ENCODE measurements at places on chromosomes 11 and 22.

- peak; percentile 67 for DNase-seq
Observed at GRCh38 chr11:71372693-71373657, 75.2 kb downstream of the DHCR7 start.

- DNase-seq = no peak
Observed at GRCh38 chr22:22928666-22929380, 41.2 kb downstream of the IGLL5 start.

- no peak for DNase-seq
Observed at GRCh38 chr11:10377183-10377582, 72.3 kb downstream of the ADM start.

GRCh38 chr11:64670975-64671374, 52.0 kb downstream of the NRXN2 start:
- no peak for DNase-seq

DNA sequence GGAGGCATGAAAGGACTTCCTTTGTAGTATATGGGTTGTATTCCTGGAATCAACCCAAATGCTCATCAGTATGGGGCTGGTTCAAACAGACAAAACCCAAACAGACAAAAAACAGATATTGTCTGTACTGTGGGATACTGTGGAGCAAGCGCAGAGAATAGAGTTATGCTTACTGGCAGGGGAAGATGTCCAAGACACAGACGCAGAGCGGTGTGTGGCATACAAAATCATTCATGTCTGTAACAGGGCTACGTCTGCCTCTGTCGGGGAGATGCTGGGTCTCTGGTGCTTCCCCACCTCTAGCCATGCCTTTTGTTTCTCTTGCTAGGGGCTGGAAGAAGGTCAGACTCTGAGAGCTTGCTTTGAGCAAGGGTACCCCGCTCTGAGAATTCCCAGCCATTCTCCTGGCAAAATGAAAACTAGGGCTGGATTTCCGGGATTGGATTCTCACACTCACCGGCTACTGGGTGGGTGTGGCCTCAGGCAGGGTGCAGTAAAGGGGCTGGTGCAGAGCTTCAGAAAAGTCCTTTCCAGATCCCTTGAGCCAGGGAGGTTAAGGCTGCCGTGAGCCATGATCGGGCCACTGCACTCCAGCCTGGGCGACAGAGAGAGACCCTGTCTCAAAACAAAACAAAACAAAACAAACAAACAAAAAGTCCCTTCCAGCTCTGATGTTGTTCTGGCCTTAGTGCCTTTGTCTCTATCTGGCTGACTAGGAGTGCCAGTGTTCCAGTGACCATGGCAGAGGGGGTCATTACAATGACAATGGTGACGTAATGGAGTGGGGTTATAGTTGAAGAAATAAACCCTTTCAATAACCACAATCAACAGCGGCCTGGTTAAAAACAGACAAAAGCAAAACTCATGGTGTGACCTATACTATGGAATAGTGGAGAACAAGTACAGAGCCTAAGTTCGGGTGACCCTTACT, 2.9 kb upstream of the ABCC8 start:
- peak; percentile 87 for DNase-seq

DNA sequence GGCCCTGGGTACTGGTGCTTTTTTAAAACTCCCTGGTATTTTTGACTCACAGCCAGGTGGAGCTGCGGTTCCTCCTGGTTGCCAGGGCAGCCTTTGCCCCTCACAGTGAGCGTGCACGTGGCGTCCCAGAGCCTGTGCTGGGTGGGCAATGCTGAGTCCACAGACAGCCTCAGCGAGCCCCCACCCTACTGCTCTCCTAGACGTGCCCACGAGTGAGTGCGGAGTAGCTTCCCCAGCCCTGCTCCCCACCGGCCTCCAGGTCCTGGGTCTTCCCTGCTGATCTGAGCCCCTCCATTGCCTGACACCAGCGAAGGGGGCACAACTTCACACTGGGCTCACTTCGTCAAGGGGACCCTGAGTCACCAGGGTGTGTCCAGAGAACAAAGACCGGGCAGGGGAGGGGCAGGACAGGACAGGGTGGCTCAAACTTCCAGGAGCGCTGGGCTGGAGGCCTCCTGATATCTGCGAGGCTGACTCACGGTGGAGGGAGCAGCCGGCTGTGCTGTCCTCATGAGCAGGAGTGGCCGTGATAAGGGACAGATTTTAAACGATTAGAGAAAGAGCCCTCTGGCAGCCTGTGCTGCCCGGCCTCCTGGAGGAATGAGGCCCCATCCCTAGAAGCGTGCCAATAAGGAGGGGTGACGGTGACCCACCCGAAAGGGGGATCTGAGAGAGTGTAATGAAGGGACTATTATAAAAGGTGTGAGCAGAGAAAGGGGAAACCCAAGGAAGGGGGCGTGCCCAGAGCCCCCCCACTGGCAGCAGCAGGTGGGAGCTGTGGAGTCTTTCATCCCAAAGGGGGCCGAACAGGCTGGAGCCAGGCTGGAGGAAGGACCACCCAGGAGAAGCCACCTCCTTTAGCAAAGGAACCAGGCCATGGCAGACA, 129.3 kb upstream of the FGF3 start:
- no peak for DNase-seq

DNA sequence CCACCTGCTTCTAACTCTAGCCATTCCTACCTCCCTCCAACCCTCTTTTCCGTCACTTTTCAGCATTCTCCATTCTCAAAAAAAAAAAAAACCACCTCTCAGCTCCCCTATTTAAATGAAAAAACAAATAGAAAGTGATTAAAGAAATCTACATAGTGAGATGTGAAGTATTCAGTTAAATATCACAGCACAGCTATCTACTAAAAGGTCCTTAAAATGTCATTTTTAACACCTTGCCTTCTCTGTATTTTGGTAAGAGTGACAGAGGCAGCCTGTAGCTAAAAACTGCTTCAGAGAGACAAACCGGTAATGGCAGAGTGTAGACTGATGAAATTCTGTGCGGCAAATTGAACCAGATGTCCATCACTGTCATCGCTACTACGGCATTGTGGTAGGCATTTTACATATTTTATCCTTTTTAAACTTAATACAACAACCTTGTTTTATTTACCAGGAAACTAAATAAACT, 346 bp upstream of the ALG9 start:
- DNase-seq = peak; percentile 53

DNA sequence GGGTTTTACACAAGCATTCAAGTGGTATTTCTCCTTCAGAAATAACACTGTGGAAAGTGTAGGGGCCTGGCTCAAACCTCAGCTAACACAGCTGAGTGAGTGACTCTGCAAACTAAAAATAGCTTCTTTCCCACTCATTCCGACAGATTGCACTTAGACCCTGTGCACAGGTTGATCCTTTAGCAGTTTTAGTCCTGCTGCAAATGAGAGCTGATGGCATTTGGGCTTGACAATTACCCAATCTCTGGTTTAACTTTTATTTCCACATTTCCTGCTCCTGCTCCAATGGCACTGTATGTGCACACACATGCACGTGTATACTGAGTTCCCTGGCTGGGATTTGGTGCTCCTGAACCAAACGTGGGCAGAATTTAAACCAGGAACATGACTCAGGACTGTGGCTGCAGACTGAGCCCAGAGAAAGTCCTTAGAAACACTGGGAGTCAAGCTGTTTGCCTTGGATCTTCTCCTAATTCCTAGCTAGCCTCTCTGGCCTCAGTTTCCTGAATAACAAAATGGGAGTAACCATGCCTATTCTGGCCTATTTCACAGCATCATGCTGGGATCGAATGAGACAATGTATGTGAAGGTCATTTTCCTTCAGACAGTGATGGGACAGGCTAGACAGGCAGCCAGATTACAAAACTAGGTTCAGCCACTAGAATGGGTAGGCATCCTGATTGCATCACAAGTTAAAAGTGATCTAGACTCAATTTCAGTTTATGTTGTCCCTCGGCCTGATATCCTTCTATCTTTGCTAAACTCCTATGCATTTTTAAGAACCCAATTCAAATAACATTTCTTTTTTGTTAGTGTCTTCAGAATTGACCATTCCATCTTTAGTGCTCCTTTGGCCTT, 58.2 kb downstream of the SERGEF start:
- peak; percentile 51 for DNase-seq

DNA sequence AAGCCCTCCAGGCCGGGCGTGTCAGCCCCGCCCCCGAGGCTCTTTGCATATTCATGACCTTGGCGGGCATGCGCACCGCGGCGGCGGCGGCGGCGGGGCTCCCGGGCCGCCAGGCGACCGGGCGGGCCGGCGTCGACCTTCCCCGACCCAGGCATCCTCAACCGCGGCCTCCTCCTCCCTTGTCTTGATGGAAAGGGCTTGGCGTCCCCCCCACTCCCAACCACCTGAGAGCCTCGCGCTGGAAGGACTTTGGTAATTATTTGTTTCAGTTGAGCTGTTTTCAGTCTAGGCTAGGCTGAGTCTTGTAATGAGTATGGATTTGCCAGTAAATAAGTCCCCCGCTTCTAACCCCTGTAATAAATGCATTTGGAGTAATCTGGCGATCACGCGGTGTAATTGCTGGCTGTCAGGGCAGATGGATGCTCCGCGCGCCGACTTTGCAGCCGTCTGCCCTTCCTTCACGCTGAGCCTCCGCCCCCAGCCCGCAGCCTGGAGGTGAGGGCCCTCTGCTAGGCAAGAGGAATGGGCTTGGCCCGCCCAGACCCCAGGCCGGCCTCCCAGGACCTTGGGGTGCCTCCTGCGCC, 25.2 kb downstream of the FLRT1 start:
- peak; percentile 71 for DNase-seq

- no peak for DNase-seq
Observed at GRCh38 chr22:43624144-43624998, 187.7 kb downstream of the EFCAB6 start.

DNA sequence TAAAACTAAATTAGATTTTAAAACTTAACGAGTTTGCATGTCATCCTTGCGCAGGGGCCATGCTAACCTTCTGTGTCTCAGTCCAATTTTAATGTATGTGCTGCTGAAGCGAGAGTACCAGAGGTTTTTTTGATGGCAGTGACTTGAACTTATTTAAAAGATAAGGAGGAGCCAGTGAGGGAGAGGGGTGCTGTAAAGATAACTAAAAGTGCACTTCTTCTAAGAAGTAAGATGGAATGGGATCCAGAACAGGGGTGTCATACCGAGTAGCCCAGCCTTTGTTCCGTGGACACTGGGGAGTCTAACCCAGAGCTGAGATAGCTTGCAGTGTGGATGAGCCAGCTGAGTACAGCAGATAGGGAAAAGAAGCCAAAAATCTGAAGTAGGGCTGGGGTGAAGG, 10.6 kb downstream of the LIMK2 start:
- DNase-seq = no peak

DNA sequence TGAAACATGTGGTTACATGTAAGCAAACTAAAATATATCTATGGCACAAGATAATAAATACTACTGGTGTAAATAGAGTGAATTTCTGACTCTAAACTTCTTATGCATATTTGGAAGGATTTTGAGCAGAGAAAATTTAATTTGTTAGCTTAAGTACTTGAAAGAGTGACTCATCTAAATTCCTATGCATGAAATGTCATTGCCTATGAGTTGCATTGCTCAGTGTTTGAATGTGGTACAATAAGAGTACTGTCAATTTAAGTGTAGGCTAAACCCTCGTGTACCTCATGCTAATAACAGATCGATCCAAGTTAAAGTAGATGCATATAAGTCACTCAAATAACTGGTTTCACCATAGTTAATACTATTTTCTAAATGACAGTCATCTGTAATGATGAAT, 5.3 kb upstream of the CARD18 start:
- no peak for DNase-seq

DNA sequence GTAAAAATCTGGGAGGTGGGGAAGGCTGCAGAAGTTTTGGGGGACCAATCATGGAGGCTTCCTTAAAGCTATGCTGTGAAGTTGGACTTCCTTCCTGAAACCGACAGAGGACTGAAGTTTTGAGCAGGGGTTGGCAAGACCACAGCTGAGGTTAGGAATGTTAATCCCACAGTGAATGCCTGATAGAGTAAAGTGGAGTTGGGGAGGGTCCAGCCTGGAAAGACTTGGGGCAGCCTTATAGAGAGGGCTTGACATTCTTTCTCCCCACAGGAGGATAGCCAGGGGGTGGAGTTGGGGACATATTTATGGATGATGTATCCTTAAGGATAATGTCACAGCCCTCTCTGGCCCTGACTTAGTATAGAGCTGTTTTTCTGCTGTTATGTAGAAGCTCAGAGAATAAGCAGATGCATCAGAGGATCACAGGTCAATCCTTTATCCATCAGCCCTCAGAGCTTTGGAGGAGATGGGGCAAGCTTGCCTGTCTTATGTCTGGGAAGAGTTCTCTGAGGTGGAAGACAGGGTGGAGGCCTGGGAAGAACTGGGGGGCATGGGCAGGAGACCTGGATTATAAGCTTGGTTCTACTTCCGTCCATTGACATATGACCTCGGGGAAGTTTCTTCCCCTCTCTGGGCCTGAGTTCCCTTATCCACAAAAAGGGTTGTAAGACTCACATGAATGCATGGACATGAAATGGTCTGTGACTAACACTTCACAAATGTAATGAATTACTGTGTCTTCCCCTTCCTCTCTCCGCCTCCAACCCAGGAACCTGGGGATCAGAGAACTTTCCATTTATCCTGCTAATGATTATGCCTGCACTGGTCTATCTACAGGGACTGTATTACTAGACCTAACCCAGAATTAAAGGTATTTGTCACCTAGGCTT, 317.8 kb downstream of the MIAT start:
- DNase-seq = no peak

- DNase-seq = no peak
Observed at GRCh38 chr11:21179770-21180169, 510.4 kb downstream of the NELL1 start.

GRCh38 chr11:68004551-68005335, 846 bp upstream of the UNC93B1 start:
- no peak for DNase-seq

DNA sequence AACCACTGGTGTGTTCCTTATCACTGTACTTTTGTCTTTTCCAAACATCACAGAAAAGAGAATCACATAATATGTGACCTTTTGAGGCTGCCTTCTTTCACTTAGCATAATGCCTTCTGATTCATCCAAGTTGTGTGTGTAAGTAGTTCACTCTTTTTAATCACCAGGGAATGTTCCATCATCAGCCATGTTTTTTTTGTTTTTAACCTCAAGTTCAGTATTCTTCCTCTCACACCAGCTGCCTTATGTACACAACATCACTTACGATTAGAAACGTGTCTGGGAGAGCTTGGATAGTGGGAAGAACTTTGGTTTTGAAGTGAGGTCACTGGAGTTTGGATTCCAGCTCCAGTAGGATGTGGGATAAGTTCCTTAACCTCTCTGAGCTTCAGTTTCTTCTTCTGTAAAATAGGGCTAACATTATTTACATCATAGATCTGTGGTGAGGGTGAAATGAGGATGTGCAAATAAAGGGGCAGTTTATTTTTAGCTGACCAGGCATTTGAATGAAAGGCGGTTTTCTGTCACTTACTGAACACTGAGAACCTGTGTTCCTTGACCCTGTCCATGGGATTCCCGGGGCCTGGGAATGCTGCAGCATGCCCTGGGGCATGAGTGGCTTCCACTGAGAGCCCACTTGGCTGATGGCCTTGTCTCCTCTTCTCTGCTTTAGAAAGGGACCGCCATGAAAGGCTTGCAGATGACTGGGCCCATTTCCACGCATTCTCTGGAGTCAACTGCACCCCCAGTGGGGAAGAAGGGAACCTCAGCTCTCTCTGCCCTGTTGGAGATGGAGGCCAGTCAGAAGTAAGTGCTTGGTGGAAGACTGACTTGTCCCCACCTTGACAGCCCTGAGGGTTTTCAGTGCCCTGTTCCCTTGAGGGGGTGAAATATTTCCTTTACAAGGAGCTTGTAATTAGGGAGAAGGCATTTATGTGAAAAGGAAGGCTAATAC, 92.6 kb downstream of the DEPDC5 start:
- DNase-seq = no peak

All from G401 (cell line).